Stimulated activated naive B cell treated with anti-CD40 and anti-IgM and Interleukin-4, amounts not matched to agents 10 μg/mL and 1 μg/mL and 100 μg/mL, for 72 hours (primary cell): ENCODE measurements at places on chromosomes 7 and 10.

DNA sequence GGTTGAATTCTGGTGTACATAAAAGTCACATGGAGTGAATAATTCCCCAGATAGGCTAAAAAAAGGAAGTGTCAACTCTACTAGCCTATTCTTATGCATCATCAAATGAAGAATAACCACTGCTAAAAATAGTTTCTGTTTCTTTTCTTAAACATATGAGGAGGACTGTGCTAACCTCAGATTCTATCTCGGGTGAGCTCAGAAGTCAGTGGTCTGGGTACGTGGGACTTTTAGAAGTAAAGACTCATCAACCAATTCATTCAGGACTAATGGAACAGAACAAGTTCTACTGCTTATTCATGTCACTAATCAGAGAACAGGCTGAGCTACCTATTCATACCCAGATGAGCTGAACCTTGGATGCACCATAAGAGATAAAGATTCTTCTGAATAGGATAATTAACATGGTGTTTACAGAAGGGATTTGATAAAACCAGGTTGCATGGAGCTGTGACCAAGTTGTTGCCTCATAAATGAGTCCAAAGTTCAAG is 9.5 kb upstream of the ASAH2 start:
- DNase-seq, result peak; percentile 39

DNA sequence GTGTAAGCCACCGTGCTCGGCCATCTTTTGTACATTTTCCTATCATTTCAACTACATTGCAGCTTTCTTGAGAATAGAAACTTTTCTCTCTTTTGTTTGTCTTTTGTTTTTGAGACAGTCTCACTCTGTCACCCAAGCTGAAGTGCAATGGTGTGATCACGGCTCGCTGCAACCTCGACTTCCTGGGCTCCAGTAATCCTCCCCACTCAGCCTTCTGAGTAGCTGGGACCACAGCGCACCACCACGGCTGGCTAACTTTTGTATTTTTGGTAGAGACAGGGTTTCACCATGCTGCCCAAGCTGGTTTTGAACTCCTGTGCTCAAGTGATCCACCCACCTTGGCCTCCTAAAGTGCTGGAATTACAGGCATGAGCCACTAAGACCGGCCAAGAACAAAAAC is 31.3 kb upstream of the DAGLB start:
- DNase-seq, result no peak

DNA sequence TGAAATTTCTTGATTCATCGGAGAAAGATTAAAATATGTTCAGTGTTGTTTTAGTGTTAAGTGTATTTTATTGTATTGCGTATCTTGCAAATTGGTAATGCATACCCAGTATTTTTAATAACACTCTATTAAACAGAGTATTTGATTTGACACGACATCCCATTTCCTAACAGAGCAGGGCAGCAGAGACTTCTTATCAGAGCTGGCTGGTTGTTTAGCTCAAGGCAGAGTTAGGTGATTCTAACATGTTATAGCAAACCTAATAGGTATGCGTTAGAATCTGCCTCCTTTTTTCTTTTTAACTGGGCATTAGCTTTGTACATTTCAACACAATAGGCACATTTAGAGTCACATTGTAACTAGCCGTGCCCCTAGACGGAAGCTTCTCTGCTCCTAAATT is 57.1 kb upstream of the CELF2 start:
- no peak for DNase-seq

DNA sequence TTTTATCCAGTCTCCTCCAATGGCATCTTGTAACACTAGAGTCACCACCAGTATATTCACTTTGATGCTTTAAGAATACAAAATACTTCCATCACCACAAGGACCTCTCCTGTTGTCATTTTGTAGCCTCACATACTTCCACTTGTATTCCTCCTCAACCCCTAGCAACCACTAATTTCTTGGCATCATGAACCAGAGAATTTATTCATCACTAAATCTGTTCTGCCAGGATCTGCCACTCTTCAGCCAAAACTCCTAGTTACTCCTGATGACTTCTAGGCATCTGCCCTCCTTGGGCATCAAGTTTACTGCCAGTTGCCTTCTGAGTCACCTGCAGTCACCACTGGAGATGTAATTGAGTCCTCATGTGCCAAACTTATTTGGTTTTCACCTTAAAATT is 906.8 kb downstream of the CNTNAP2 start:
- no peak for DNase-seq
